ENCODE measurements at places on chromosomes 2 and 18. TPM values are rescaled to one million over a fixed set of nuclear protein-coding genes. Genes with fewer than 3 reads are reported as not detected.

CROCC2 gene
- not detected for total RNA-seq

RGPD4 gene
- total RNA-seq: not detected

TRABD2A gene
- total RNA-seq: 66.6 TPM

EN1 gene
- not detected for total RNA-seq

NTSR2 gene
- not detected for total RNA-seq

CTDSP1 gene
- 146 TPM for total RNA-seq

KLF7 gene
- 21.3 TPM for total RNA-seq

ALLC gene
- total RNA-seq: not detected

ONECUT2 gene
- total RNA-seq: 0.20 TPM

NEU4 gene
- 0.29 TPM for total RNA-seq

CRYBA2 gene
- not detected for total RNA-seq
